ENCODE measurements at places on chromosomes 3 and 15.

DNA sequence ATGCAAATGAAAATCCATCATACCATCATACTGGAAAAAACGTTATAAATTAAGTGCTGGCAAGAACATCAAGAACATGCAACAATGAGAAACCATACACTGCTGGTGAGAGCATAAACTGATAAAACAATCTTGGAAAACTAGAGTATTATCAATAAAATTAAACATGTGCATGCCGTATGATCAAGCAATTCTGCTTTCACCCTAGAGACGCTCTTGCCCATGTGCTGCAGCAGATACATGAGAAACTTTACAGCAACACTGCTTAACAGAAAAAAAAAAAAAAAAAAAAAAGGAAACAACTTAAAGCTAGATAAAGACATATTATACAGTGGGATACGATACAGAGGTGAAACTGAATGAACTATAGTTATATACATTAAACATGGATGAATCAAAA is 21.8 kb downstream of the SPG11 start:
- no peak for DNase-seq

- no peak for DNase-seq
Observed at GRCh38 chr3:197105786-197106185, 76.2 kb upstream of the MELTF start.

- no peak for DNase-seq
Observed at GRCh38 chr15:81752546-81752942, 293.3 kb downstream of the MEX3B start.

DNA sequence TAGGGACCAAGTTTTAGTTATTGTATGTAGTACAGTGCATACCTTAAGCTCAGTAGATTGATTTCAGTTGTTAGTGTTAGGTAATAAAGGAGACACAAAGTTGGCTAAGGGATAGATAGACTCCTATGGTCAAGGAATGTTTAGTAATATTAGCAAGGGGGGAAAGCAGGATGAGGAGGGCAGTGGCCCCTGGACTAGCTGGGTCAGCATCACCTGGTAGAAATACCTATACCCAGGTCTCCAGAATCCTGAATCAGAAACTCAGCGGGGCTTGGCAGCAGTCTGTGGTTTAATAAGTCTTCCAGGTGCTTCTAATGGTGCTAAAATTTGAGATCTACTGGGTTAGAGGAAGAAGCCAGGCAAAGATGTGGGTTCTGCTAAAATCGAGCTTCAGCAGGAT is 35.0 kb downstream of the BBX start:
- no peak for DNase-seq

DNA sequence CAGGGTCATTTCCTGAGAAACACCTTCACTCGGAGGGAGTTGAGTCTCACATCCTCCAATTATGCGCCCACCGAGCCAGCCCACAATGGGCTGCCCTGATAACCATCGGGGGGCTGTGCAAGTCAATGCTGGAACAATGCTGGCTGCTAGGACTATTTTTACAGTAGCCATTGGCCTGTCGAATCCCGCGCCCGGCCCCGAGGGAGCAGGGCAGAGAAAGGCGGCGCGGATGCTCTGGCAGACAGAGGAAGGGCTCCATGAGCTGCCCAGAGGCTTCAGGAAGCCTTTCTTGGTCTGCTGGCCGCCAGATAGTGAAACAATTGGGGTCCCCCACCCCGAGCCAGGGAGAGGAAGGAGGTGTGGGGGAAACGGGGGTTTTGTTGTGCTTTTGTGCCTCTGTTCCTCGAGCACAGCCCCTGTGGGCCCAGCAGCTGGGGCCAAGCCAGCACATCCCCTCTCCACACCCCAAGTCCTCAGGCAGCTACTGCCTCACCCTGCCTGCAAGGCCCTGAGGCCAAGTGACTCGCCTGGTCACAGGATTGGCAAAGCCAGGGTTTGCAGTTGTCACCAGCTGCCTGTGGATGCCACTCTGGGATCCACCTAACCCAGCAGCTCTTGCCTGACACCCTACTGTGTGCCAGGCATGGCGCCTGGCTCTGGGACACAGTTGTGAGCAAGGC is 39.0 kb downstream of the SLC6A6 start:
- no peak for DNase-seq

DNA sequence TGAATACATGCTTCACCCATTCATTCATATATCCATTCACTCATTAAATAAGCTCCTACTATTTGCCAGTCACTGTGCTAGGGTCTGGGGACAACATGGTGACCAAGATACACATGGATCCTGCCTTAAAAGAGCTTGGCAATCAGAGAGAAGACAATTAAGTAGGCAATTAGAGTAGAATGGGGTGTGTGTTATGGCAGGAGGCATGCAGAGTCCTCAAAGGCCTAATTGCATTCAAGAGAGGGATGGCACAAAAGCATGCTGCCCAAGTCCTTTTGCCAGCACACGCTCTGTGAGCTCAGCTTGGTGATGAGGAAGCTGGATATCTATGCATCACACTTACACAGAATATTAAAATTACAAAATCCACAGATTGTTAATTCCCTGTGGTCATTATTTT is 2.8 kb upstream of the PRICKLE2 start:
- no peak for DNase-seq

- no peak for DNase-seq
Observed at GRCh38 chr3:161275919-161276318, 54.8 kb downstream of the NMD3 start.

- no peak for DNase-seq
Observed at GRCh38 chr3:195932418-195933043, 24.2 kb upstream of the TNK2 start.

GRCh38 chr3:134477002-134477401 is 8.8 kb downstream of the ANAPC13 start:
- no peak for DNase-seq

- no peak for DNase-seq
Observed at GRCh38 chr3:167067787-167068161, 312.3 kb downstream of the ZBBX start.

GRCh38 chr3:177725165-177725564 is 527.9 kb upstream of the TBL1XR1 start:
- no peak for DNase-seq

DNA sequence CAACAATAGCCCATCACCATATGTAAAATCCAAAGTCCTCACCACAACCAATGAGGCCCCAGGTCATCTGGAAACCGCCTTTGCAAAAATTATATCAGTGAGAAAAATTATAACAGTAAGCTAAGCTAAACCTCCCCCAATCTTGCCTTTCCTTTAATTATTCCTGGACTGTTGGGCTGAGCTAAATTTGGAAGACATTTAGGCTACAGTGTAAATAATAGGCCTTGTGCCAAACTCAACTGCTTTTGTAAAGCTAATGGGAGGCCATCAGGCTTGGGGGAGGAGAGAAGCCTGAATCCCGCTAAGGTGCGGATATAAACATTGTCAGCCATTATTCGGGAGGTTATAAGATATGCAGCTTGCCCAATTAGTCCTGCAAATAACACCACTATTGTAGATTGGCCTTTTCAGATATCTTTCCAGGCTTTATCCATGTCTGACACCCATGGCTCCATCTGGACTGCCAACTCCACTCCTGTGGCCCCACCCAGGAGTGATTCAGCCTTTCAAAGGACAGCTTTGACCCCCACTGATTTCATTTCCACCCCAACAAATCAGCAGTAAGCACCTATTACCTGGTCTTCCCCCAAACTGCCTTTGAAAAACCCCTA is 53.0 kb upstream of the CA12 start:
- DNase-seq, result no peak

GRCh38 chr15:67061811-67062368 is 3.5 kb upstream of the SMAD3 start:
- no peak for DNase-seq

DNA sequence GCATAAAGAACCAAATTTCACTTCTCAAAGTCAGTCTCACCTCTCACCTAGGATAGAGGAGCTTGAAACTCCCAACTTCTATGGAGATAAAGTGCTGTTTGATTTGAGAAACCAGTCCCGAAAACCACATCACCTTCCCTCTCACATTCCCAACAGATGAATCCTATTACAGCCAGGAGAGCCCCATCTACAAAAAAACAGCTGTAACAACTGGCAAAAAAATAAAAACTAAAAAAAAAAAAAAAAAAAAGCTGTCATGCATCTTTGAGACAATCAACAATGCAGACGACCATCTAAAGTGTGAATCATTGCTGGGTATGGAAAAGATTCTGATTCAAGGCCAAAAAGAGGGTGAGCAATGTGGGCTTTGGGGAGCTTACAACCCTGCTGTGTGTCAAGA is 23.8 kb downstream of the HOMER2 start:
- no peak for DNase-seq

- DNase-seq, result no peak
Observed at GRCh38 chr15:101608201-101608600, 44.0 kb downstream of the TM2D3 start.

GRCh38 chr3:120765830-120766493 is 23.4 kb downstream of the GTF2E1 start:
- DNase-seq, result no peak

- DNase-seq, result no peak
Observed at GRCh38 chr3:50322386-50323091, at the start of gene HYAL2. HYAL2 (minus strand) TSS chr3:50322745; CDS start chr3:50320489, 2,256 bp downstream.

- DNase-seq, result no peak
Observed at GRCh38 chr3:142664311-142664710, 59.5 kb upstream of the TRPC1 start.

DNA sequence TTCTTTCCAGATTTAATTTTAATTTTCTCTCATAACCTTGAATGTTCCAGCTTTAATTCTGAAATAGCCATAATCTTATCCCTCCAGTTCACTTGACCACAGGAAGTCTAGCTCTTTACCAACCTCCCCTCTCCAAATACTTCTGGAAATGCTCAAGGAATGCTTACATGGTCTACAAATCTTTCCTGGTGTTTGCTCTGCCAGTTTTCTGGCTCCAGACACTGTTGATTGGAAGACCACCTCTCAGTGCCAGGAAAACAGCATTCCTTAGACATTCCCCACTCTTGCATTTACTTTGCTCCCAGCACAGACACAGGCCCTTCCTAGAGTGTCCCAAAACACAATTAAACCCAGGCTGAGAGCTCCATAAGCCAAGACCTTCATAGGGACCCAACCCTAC is 98.6 kb downstream of the MESD start:
- no peak for DNase-seq

GRCh38 chr3:175383813-175384212 is 524.7 kb downstream of the NAALADL2 start:
- no peak for DNase-seq

GRCh38 chr15:33454996-33455395 is 144.2 kb downstream of the RYR3 start:
- DNase-seq, result no peak

DNA sequence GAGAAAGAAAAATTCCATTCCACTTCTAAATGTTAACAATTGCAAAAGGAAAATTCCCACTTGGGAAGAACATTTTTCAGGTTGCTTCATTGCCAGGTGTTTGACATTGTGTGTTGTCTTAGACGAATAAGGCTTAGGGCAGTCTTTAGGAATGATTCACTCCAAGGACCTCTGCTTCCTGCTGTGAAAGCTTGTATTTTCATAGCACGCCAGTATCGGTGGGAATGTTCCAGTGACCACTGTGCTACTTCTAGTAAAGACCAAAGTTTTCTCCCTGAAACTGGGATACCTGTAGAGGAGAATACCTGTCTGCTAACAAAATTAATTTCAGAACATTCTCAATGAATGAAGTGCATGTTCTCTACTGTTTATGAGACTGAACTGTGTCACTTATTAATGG is 64.1 kb downstream of the CDIN1 start:
- DNase-seq, result no peak

DNA sequence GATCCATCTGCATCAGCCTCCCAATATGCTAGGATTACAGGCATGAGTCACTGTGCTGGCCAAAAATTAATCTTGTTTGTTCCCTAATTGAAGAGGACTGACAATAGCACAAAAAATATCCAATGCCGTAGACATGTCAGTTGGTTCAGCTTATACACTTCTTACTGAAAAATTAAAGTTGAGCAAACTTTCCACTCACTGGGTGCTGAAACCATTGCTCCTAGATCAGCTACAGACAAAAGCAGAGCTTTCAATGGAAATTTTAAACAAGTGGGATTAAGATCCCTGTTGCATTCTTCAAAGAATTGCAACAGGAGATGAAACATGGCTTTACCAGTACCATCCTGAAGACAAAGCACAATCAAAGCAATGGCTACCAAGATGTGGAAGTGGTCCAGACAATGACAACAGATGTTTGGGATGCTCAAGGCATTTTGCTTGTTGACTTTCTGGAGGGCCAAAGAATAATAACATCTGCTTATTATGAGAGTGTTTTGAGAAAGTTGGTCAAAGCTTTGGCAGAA is 16.0 kb downstream of the ISLR2 start:
- no peak for DNase-seq

GRCh38 chr3:15896500-15896899 is 98.7 kb upstream of the ANKRD28 start:
- no peak for DNase-seq

DNA sequence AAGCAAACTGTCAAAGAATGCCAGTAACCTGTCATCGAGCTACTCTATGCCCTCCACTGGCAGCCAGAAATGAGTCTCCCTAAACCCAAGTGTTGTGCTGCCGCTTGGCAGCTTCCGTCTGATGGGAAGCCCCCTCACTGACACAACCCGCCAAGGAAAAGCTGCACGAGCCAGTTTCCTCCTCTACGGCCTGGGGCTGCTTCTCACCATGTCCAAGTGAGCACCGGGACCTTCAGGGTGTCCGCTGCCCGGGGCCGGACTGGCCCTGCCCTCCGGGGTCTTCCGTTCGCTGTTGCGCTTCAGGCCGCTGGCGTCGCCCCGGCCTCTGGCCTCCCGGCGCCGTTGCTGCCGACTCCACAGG is 490 bp downstream of the TOMM70 start:
- peak; percentile 9 for DNase-seq

DNA sequence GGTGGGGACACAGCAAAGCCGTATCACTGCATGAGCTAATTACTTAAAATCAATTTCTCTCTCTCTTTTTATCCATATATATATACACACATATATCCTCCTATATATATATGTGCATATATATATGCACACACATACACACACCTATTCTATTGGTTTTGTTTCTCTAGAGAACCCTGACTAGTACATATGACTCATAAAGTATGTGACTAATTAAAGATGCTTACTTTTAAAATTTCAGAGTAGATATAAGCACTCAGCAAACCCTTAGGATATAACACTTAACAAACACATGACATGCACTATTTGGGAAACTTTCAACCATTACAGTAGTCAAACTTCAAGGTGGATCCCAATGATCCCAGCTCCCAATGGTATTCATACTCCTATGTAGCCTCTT is 732.6 kb downstream of the ROBO2 start:
- no peak for DNase-seq

DNA sequence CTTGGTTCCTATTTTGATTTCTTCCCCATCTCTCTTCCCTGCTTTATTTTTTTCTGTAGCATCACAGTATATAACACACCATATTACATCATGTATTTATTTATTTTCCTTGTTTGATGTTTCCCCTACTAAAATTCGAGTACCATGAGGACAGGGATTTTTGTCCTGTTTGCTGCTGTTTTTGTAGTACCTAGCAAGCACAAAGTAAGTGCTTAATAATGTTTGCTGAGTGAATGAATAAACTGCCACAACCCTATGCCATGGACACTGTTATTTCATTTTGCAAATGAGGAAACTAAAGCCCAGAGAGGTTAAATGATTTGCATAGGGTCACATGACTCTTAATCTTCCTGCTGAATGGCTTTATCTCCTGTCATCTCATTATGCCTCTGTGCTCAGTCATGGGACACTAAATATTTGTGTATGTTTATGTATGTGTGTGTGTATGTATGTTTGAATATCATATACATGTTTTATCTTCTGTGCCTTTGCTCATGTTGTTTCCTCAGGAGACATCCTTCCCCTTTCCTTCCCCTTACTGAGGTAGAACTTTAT is 26.1 kb upstream of the MGA start:
- DNase-seq, result no peak

- no peak for DNase-seq
Observed at GRCh38 chr3:189236352-189236751, 64.6 kb downstream of the TPRG1 start.

GRCh38 chr15:95266451-95267061 is 1035.2 kb downstream of the MCTP2 start:
- no peak for DNase-seq
